ENCODE measurements at places on chromosomes 12 and 14.

- no peak for DNase-seq
Observed at GRCh38 chr14:100131181-100131580, 28.3 kb downstream of the DEGS2 start.

- DNase-seq: no peak
Observed at GRCh38 chr12:99024191-99024590, 379.1 kb downstream of the APAF1 start.

- DNase-seq: no peak
Observed at GRCh38 chr12:46546634-46547273, 174.2 kb upstream of the SLC38A2 start.

DNA sequence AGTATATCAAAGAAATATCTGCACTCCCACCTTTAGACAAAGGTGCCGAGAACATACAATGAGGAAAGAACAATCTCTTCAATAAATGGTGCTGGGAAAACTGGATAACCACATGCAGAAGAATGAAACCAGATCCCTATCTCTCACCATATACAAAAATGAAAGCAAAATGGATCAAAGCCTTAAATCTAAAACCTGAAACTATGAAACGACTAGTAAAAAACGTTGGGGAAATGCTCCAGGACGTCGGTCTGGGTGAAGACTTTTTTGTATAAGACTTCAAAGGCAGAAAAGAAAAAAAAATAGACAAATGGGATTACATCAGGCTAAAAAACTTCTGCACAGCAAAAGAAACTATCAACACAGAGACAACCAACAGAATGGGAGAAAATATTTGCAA, 83.8 kb downstream of the PPM1A start:
- no peak for DNase-seq

DNA sequence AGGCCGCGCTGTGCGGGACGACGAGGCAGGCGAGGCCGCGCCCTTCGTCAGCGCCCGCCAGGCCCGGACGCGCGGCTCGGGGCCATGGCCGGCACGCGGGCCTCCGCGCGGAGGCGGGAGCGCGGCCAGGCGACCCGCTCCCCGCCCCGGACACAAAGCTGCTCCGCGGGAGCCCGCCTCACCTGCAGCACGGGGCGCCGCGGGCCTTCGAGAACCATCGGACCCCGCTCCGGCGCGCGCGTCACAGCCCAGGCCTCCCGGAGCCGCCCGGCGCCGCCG, 342 bp downstream of the DICER1 start:
- DNase-seq: no peak

GRCh38 chr12:3882406-3882805, 9.2 kb upstream of the PARP11 start:
- no peak for DNase-seq

- DNase-seq: no peak
Observed at GRCh38 chr14:91367173-91368171, 50.1 kb downstream of the CCDC88C start.

DNA sequence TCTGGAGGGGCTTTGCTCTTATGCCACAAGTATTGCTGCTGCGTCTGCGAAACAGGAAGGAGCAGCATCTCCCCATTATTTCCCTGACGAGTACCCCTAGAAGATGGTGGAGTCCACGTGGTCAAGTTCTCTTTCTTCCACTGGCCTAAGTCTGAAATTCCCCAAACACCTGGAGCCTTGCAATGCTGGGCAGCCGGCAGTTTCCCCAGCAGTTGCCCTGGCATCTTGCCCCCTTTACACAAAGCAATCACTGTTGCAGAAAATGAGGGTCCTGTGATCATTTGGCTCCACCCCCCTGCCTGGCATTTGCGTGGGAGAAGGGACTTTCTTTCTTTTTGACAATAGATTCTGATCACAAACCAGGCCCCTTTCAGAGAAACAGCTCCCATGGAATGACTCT, 56.9 kb downstream of the FOS start:
- DNase-seq: no peak

- no peak for DNase-seq
Observed at GRCh38 chr14:36514278-36515104, 5.5 kb downstream of the NKX2-1 start.

- DNase-seq: no peak
Observed at GRCh38 chr12:106978035-106978800, 8.7 kb downstream of the MTERF2 start.

DNA sequence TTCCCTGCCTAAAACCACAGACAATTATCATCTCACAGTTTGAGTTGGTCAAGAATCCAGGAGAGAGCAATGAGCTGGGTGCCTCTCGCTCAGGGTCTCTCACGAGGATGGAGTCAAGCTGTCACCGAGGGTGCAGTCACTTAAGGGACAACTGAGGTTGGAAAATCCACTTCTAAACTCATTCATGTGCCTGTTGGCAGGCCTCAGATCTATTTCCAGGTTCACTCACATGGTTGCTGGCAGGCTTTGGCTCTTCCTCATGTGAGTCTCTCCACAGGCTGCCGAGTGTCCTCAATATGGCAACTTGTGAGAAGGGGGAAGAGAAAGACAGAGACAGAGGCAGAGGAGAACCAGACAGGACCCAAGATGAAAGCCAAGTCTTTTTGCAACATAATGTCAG, 10.5 kb upstream of the OR10P1 start:
- no peak for DNase-seq

Data from SK-N-DZ (cell line).